ENCODE measurements at places on chromosomes 16 and 17.

DNA sequence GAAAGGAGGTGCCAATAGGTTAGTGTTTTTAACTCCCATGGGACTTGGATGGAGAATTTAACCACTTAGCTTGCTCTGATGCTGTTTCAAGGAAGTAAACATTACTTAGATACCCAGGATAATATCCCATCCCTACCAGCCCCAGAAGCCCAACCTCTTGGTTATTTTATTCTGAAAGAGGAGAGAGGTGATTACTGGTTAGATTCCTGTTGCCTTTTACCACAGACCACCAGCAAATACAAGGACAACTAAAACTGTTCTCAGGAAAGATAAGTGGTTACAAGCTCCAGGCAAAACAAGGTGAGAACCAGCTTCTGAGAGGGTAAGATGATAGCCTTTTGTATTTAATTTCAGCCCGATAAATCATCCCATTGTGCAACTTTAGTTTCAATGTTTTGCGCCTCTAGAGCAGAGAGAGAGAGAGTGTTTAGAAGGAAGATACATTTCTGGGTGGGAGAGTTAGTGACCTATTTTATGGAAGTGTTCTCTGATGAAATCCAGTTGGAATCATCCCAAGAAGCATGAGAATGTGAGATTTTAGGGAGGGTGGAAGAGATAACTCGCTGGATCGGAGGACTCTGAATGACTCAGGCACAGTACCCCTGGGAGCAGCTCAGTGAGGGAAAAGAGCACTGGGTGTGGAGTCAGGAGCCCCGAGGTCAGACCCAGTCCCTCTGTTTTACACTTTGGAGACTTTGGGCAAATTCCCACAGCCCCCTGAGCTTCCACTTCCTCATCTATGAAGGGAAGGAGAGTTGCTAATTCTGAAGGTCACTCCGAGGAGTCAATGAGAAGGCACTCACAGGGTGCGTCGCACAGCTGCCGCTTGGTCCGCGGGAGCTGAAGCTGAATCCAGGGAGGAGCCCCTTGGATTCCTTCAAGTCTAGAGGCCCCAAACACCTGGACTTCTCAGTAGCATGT lies 12.1 kb downstream of the GLP2R start:
- no peak for DNase-seq

DNA sequence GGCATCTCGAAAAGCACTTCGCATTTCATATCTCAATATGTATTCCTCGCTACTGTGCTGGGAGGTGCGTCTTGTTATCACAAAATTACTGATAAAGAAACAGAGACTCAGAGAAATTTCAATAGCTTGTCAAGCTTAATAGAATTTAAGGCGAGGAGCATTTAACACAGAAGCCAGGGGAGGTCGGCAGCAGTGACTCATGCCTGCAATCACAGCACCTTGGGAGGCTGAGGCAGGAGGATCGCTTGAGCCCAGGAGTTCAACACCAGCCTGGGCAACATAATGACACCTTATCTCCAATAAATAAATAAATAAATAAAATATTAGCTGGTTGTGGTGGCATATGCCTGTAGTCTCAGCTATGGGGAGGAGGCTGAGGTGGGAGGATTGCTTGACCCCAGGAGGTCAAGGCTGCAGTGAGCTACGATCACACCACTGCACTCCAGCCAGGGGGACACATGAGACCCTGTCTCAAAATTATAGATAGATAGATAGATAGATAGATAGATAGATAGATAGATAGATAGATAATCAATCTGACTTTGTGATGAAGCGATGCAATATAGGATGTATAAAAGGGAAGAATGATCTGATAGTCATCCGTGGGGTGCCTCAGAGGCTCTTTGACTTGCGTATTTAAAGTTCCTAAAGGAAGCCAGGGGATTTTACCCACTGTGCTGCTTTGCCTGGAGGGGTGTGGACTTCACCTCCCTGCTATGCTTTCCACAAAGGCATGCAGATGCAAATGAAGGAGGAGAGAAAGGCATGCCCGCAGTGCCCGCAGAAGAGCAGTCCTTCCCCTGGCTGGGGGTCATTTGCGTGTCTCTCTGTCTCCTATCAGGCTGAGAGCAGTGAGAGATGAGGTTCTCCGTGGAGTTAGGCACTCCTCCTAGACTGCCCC lies 15.9 kb upstream of the USP10 start:
- no peak for DNase-seq

DNA sequence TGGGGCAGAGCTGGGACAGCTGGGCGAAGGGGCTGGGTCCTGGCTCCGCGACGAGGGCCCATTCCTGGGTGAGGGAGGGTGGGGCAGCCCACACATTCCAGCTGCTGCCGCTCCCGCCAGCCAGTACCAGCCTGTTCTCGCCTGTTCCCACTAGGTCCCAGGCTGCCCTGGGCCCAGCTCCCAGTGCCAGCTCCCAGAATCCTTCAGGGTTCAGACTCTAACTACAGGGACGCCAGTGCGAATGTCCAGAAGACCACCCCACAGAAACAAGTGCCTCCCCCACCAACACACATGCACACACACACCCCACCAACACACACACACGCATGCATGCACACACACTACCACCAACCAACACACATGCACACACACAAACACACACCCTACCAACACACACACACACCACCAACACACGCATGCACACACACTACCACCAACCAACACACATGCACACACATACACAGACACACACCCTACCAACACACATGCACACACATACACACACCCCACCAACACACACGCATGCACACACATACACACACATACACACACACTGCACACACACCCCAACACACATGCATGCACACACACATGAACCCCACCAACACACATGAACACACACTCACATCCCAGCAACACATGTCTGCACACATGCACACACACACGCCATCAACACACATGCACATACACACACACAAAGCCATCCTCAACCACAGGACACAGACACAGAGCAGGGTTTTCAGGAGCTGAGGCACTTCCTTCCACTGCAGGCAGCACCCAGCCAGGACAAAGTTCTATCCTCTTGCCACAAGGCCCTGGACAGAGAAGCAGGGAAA lies 27.5 kb upstream of the KRT17 start:
- no peak for DNase-seq

GRCh38 chr17:61770043-61770442 lies 93.3 kb downstream of the BRIP1 start:
- DNase-seq: no peak

DNA sequence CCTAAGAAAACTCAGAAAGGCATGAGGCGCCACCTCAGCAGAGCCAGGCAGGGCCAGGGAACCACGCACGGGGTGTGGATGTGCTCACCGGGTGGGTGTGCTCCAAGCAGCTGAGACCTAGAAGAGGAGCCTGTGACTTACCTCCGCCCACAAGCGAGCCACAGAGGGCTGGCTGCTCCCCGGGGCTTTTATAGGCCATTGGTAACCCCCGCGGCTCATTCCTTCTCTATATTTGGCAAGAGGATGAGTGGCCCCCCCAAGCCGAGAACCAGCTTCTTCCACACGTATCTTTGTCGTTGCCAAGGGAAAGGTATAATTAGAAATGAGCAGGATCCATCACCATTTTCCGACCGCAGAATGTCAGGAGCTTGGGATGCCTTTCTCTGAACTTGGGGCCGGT lies at the start of gene MYH3:
Gene MYH3 (minus strand): TSS at position 162 of the 400 bp plus-strand sequence. CDS start 2,245 bp downstream, outside the sequence.
- DNase-seq: no peak

GRCh38 chr16:23448392-23448791 lies 4.6 kb downstream of the COG7 start:
- DNase-seq: no peak

- no peak for DNase-seq
Observed at GRCh38 chr17:14772776-14773175, 471.9 kb downstream of the HS3ST3B1 start.

DNA sequence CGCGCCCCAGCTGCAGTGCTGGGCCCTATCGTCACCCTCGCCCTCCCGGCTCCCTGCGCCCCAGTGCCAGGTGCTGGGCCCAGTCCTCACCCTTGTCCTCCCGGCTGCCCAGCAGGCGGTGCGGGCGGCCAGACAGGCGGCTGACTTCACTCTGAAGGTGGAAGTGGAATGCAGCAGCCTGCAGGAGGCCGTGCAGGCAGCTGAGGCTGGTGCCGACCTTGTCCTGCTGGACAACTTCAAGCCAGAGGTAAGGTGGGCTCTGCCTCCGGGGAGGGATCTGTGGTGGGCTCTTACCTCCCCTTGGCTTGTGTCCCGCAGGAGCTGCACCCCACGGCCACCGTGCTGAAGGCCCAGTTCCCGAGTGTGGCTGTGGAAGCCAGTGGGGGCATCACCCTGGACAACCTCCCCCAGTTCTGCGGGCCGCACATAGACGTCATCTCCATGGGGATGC lies 17.9 kb downstream of the QPRT start:
- DNase-seq: no peak
